Dorsolateral prefrontal cortex (tissue), 122 donors: ENCODE measurements at places on chromosomes 5 and 9. TPM values are rescaled to one million over a fixed set of nuclear protein-coding genes. Genes with fewer than 3 reads are reported as not detected.

The CACNA1B gene
- total RNA-seq = 59.3 TPM

The ADAMTS12 gene
- total RNA-seq = 0.75 TPM

The CCDC152 gene
- 3.3 TPM for total RNA-seq

The WNT8A gene
- not detected for total RNA-seq

The NOXA1 gene
- total RNA-seq = 7.0 TPM

GRCh38 chr5:94551858-94552257 lies 66.5 kb downstream of the KIAA0825 start:
- no peak for DNase-seq

DNA sequence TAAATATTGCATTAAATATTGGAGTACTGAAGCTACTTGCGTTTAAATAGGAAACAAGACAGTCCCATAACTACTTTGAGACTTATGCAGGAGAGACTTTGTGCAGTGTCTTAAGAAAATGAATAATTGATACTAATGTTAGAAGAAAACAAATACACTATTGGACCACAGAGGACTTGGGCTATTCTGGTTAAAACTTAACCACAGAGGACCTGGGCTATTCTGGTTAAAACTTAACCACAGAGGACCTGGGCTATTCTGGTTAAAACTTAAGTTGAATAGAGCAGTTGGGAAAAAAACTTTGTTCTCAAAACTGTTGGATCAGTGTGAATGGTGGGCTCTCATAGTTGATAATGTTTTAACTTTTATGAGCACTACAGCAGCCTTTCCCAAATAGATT lies 141.7 kb downstream of the WDR70 start:
- DNase-seq = no peak

- DNase-seq = no peak
Measured at GRCh38 chr9:133785753-133786370, 47.7 kb upstream of the SARDH start.

DNA sequence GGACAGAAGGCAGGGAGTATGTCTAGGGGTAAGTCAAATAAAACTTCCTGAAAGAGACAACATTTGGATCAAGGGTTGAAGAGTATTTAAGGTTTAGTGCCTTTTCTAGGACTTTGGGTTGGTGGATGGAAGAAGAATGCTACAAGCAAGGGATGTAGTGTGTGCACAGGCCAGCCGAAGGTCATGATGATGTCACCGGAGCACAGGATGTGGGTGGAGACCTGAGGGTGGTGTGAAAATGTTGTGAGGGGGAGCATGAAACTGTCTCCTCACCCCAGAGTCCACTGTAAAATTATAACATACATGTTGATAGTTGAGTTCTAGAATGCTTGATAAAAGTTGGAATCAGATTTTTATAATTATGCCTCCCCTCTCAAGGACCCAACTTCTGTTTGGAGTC lies 553.3 kb upstream of the SGCD start:
- DNase-seq = no peak

DNA sequence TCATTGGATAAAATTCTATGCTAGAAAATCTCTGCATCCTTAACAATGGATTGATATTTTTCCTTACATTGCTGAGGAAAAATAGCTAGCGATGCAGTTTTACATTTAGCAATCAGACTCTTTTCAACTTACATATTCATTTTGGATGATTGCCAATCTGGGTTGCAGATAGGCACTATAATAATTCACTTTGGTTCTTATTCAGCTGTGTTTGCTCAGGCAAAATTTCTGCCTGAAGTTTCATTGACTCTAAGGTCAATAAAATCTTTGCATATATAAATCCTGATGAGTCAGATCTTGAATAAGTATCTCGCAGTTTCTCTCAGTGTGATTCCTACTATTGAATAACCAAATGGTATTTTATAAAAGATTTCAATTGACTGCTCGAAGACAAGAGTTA lies 1105.8 kb downstream of the CDH18 start:
- DNase-seq = no peak

DNA sequence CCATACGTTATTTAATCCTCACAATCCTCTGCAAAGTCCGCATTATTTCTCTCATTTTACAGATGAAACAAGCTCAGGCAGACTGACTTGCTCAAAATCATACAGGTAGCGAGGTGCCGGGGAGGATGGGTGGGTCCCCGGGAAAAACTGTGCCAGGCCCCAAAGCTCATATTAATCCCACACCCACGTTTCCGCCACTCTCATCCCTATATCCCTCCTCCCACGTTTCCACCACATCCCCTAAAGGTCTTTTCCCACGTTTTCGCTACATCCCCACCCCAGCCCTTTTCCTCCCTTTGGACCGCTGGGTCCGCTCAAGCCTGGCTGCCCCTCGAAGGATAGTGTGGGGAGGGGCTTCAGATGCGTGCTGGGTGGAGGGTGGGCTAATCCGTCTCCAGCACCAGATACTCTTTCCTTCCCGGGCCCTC lies 434 bp upstream of the FSD1L start:
- DNase-seq = no peak

GRCh38 chr5:171454549-171454948 lies 35.1 kb downstream of the FGF18 start:
- no peak for DNase-seq

GRCh38 chr5:112795944-112796678 lies 58.4 kb downstream of the APC start:
- DNase-seq = no peak

- no peak for DNase-seq
Measured at GRCh38 chr9:6894135-6894534, 136.4 kb downstream of the KDM4C start.

DNA sequence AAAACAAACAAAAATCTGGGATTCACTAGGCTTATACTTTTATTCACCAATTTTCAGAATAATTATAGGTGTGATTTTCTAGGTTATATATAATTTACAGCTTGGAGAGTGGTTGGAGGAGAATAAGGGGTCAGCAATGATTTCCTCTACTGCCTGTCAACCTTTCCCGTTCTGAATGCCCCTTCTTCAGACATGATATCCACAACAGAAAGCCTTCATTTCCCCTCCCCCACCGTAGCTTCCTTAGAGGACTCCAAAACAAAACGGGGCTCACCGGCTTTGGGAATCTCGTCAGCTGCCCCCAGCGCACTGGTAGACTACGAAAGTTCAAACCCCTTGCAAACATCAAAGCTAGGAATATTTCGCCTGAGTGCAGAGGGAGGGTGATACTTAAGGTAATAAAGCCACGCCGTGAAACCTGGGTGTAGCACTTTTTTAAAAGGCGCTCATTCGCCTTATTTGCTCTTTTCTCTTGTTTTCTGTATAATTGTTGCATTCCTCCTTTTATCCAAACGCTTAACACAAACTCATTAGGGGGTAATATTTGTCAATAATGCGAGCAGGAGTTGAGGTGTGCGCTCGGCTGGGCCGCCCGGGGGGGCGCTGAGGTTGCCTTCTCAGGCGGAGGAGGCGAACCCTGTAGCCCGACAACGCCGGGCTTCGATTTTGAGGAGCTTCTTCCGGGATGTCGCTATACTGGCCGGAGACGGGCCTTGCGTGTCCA lies 2.4 kb downstream of the OTP start:
- DNase-seq = no peak

GRCh38 chr5:1550287-1551076 lies 26.7 kb upstream of the LPCAT1 start:
- DNase-seq = no peak

DNA sequence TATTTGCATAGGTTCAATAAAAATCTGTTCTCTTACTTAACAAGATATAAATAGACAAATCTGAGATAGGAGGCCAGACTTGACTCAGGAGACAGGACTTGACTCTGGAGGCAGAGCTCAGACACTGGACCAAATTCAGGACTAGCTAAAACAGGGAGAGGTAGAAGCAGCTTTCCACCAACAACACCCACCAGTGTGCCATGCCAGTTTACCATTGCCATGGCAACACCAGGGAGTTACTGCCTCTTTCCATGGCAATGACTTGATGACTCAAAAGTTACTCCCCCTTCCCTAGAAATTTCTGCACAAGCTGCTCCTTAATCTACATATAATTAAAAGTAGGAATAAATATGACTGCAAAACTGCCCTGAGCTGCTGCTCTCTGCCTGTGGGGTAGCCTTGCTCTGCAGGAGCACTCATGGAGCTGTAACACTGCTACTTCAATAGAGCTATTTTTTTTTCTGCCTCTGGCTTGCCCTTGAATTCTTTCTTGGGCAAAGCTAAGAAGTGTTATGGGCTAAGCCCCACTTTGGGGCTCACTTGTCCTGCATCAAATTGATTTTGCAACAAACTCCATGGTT lies 473.0 kb downstream of the PLK2 start:
- DNase-seq = peak; percentile 81

DNA sequence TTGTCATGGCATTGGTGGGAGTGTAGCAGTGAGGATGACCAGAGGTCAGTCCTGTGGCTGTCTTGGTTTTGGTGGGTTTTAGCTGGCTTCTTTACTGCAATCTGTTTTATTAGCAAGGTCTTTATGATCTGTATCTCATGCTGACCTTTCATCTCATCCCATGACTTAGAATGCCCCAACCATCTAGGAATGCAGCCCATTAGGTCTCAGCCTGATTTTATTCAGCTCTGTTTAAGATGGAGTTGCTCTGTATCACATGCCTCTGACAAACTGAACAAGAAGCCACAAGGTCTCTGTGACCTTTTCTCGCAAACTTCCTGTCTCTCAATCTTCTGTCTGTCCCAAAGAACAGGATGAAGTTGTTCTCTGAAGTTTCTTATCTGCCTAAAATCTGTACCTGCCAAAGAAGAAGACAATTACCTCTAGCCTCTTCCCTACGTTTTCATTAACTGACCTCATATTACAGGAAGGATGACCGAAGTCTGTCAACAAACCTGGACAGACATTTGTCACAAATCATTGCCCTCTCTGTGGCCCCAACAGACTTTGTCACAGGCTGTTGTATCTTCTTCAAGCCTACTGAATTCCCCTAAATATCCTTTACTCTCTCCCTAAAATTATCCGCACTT lies 284.2 kb upstream of the SEMA6A start:
- DNase-seq = no peak

DNA sequence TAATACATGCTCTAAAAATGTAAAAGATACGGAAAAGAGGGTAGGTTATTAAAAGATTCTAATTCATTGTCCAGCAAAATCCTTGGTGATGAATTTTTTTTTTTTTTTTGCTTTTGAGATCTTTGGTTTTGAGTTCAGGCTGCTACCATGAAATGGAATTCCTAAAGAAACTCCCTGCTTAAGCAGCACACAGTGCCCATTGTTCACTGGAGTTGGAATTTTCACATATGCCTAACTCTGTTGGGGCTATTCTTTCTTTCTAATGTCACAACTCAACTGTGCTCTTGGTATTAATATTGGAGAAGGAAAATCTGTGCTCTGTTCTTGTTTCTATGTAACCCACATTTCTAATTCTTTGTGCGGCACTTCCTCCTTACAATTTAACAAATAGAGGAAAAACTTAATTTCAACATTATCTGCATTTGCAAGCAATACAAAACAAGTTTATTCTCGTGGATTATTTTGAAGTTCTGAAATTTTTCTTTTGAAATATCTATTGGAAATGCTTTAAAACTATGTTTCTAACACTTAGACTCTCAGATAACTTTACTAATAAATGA lies 21.6 kb downstream of the MATR3 start:
- no peak for DNase-seq

GRCh38 chr9:7363777-7364477 lies 435.7 kb downstream of the DMAC1 start:
- no peak for DNase-seq

GRCh38 chr9:107386396-107386795 lies 103.2 kb downstream of the KLF4 start:
- no peak for DNase-seq

DNA sequence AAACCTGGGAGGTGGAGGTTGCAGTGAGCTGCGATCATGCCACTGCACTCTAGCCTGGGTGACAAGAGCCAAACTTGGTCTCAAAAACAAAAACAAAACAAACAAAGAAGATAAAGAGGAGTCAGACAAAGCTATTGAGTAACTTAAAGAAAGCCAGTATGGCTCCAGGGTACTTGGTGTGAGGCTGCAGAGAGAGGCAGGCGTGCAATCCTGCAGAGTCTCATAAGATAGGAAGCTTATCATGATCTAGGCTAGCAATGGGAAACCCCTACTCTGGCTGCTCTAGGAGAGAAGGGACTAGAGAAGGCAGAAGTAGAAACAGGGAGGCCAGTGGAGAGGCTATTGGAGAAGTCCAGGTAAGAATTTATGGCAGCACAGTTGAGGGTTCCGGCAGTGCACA lies 42.0 kb downstream of the ARRDC3 start:
- DNase-seq = no peak

GRCh38 chr5:179836225-179837019 lies 15.7 kb downstream of the SQSTM1 start:
- DNase-seq = no peak

DNA sequence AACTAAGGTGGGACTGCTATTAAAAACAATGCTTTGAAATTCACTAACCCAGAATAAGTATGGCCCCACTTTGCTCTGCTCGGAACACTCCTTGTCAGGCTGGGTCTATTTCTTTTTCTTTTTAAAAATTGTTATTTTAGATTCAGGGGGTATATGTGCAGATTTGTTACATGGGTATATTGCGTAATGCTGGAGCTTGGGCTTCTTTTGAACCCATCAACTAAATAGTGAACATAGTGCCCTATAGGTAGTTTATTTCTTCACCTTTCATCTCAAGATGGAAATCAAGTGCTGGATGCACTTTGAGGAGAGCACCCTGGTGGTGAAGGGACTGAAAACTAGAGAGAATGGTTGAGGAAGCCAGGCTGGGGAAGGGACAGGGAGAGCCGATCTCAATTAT lies 51.0 kb downstream of the GLRA1 start:
- no peak for DNase-seq

GRCh38 chr5:95720094-95720786 lies 10.9 kb upstream of the RHOBTB3 start:
- no peak for DNase-seq

DNA sequence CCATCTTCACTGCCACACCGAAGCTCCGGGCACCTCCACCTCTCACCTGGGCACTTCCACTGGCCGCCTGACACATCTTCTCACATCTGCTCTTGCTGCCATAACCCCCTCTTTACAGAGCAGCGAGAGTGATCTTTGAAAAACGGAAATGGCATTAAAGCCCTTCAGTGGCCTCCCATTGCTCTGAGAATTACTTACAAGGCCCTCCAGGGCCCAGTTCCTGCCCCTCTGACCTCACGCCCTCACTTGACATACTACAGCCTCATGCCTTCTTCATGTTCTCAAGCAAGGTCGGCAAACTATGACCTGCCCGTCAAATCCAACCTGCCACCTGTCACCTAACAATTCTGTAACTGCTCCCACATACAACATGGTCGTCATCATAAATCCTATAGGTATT lies 187.3 kb downstream of the NR3C1 start:
- DNase-seq = no peak

DNA sequence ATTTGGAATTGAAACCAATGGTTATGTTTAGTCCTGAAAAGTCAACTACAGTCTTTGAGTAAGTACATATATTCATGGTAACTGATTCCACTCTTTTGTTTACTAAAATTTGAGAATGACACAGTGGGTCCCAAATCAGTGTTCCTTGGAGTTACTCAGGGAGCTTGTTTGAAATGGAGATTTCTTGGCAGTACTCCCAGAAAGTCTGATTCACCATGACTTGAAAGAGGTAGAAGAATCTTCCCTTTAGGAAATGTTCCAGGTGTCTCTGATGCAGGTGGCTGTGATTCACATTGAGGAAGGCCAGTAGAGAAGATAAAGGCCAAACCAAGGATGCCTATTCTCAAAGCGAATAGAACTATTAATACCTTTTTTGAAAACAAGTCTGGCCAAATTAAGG lies 1078.3 kb downstream of the CDH12 start:
- DNase-seq = no peak

- DNase-seq = no peak
Measured at GRCh38 chr5:111242606-111243005, 18.4 kb downstream of the CAMK4 start.

- DNase-seq = no peak
Measured at GRCh38 chr5:103364074-103364473, 105.5 kb downstream of the MACIR start.

GRCh38 chr5:147400881-147401280 lies 109.0 kb downstream of the DPYSL3 start:
- no peak for DNase-seq
